ENCODE measurements at places on chromosomes 2 and 18.

GRCh38 chr2:201618744-201619662 is 24.3 kb downstream of the TMEM237 start:
- no peak for DNase-seq

DNA sequence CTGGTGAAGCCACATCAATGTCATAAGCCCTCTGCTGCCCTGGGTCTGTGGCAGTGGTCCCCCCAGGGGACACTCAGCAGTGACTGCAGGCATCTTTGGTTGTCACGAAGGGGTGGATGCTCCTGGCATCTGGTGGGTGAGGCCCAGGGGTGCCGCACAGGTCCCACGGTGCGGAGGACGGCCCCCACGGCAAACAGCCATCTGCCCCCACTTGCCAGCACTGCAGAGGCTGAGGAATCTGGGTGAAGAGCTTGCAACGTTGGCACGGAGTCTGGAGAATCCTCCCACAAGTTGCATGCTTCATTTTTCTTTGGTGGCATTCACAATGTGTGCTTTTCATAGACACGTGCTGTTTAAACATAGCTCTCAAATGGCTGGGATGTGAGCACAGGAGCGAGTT is 105.1 kb upstream of the PXDN start:
- no peak for DNase-seq

DNA sequence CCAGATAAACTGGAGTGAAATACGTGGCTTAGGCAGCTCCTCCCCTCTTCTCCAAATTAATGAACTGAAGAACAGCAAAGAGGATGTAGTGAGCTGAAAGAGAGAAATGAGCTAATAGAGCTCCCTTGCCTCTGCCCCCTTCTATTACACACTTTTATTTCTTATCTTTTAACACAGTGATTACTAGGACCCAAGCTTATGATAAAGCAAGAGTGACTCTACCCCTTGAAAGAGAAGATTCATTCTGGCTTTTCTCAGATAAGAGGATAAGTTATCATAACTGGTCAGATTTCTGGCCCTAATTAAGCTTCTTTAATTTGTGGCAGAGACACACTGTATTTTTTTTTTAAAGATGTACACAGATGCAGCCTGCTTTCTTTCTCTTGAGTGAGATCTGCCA is 102.2 kb downstream of the MSTN start:
- no peak for DNase-seq

DNA sequence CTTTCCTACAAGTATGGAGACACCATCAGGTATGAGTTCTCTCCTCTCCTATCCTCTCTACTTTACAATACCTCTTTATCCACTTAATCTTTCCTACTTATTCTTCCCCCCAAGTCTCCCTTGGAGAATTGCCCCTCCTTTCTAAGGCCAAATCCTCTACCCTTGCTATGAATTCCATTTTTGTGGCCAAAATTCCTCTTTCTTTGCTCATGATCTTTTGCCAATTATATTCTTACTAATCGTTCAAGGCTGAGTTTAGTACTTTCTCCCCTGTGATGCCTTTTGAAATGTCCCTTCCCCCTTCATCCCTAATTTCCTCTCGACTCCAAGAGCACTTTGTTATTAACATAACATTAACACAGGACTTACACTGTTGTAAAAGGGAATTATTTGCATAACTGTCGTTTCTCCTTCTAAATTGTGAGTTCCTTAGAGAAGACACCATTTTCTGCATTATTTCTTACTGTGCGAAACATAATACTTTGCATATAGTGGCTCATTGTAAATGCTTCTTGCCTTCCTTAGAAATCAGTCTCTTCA is 133.4 kb downstream of the KCTD1 start:
- DNase-seq, result no peak

GRCh38 chr2:29389686-29390085 is 274.5 kb downstream of the CLIP4 start:
- no peak for DNase-seq

DNA sequence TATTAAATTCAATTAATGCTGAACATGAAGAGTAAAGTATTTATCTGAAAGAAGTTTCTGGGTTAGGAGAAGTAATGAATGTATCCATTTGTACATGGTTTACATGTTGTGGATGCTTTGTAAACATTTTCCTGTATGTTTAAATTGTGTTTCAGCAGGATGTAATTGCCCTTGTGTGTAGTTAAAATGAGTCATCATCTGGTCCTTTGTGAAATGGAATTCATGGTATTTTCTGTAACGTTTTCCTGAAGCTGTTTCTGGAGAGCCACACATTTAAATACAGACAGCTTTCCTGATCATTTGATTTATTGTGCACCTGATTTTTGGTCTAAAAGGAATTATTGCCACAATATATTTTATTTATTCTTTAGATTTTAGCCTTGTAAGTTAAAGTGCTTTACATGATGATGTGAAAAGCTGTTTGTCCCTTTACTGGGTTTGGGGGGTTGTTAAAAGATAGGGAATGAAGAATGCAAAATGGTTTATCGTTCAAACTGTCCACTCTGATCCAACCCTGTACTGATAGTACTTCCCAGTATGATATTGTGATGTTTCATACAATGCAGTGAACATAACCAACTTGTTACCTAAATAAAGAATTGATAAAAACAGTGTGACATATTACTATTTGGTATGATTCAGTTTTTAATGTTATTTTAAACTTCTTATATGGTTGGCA is 41.7 kb upstream of the SLC3A1 start:
- no peak for DNase-seq

- DNase-seq, result no peak
These were observed 162.1 kb downstream of the CD8B2 start for GRCh38 chr2:106649306-106649705.

Data from stimulated activated CD8-positive, alpha-beta memory T cell treated with anti-CD3 and anti-CD28 coated beads, Interleukin-15, amount 100 ng/mL, for 1 hour (primary cell).